Left lung (tissue), 14 donors: ENCODE measurements at places on chromosomes 3 and 15. TPM values are rescaled to one million over a fixed set of nuclear protein-coding genes. Genes with fewer than 3 reads are reported as not detected.

DNA sequence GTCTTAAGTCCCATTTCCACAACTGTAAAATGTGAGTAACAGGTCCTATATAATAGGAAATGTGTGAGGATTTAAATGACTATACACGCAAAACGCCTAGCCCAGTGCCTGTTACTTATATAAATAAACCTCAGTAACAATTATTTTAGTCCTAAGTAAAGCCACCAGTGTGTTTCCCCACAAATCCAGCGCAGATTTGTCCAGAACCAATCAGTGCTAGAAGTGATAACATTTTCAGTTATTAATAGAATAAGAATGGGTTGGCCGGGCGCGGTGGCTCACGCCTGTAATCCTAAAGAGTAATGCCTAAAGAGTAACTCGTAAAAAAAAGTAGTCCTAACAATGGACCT is 561 bp downstream of the RPAP1 start:
- no peak for DNase-seq

DNA sequence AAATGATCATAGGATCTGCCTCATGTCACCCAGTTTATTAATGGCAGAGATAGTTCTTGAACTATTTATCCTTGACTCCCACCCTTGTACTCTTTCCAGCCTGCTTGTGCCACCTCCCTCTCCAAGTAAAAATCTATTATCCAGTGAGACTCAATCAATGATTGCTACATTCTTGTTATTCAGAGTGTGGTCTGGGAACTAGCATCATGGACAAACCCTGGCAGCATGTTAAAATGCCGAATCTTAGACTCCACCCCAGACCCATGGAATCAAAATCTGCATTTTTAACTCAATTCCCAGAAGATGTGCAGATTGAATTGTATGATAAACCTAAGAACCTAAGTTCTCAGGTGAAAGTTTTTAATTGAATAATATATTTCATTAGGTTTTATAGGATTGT is 34.7 kb upstream of the PYDC2 start:
- no peak for DNase-seq

DNA sequence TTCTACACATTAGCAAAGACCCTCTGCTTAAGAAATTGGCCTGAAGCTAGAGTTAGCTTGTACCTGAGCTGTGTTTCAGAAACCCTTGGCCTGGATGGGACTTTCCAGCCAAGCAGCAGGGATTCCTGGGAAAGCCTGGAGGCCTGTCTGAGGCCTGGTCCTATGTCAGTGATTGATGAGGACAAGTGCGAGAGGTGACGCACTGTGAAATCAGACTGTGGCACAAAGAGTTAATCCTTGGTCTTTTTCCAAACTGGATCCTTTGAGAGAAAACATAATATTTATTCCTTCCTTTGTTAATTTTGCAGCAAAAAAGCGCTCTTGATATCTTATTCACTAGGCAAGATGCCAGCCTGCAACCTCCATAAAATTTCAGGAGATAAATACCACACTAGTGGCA is 225.0 kb upstream of the ATP11B start:
- peak; percentile 8 for DNase-seq

DNA sequence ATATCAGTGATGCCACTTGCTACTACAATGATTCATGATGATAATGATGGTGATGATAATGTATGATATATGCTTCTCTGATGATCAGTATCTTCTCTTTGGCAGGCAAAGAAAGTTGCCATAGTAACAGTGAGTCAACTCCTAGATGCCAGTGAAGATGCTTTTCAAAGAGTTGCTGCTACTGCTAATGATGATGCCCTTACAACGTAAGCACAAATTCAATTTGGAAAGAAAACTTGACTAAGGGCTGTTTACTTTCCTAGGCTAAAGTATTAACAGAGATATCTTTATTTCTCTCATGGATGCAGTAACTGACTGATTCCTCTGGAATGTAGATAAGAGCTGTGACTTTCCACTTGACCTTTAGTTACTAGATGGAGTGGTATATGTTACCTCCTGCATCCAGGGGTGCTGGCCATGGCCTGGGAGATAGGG is 27.8 kb downstream of the ADGRG7 start:
- DNase-seq, result no peak

GRCh38 chr3:65732051-65732935 is 306.4 kb downstream of the MAGI1 start:
- peak; percentile 71 for DNase-seq

DNA sequence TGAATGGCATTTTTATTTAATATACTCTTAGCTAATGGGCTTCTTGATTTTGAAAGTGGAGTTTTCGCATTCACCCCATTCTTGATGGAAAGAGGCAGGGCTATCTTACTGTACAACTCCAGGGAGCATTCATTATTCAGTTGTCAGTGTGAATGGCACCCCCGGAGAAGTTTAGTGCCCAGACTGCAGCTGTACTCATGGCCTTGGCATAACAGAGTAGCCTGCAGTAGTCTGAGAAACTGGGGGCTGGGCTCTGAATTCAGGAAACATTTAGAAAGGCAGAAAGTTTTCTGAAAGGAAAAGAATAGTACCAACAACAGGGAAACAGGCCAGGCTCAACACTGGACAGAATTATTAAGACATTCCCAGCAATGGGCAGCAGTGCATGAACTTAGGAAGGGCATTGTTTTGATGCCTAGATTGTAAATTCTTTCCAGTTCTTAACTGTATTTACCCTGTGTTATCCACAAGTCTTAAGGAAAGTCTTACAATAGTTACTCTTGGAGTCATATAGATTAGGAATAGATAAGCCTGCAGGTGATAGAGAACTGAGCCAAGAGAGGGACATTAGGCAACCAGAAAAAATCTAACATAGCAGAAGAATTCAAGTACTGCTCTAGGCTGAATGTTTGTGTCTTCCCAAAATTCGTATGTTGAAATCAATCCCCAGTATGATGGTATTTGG is 44.4 kb downstream of the TIPARP start:
- DNase-seq, result no peak

- DNase-seq, result no peak
Measured at GRCh38 chr3:39550354-39551051, 83.0 kb downstream of the MOBP start.

DNA sequence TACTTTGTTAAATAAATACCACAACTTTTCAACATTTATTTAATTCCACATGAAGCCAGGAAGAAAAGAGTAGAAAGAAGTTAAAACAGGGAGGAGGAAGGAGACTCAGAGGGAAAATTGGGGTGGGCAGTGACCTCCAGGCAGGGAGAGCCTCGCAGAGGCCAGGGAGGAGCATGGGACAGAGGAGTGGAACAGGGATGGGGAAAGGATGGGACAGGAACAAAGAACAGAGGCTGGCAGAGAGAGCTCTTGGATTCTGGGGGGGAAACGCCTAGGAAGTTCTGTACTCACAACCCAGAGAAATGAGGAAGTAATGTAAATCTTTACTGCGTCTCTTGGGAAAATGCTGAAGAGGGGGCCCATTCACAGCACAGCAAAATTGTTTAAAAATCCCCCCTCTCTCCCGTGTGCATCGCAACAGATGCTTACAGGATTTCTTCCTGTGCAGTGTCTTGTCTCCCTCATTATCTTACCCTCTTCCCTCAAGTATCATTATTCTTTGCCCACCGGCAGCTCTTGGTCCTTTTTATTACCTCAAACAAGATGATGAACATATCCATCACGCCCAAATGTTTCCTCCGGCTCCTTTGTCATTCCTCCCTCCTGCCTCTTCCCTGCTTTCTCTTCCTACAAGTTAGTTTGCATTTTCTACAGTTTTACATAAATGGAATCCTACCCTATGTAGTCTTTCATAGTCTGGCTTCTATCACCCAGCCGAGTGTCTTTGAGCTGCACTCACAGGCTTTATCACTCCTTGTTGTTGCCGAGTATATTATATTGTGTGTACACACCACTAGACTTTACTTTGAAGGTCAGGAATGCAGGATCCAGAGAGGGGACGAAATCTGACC is 65.5 kb downstream of the ARHGAP31 start:
- no peak for DNase-seq

- no peak for DNase-seq
Measured at GRCh38 chr3:33883538-33883950, 85.1 kb downstream of the PDCD6IP start.

GRCh38 chr3:156750874-156751245 is 75.3 kb upstream of the LEKR1 start:
- no peak for DNase-seq

DNA sequence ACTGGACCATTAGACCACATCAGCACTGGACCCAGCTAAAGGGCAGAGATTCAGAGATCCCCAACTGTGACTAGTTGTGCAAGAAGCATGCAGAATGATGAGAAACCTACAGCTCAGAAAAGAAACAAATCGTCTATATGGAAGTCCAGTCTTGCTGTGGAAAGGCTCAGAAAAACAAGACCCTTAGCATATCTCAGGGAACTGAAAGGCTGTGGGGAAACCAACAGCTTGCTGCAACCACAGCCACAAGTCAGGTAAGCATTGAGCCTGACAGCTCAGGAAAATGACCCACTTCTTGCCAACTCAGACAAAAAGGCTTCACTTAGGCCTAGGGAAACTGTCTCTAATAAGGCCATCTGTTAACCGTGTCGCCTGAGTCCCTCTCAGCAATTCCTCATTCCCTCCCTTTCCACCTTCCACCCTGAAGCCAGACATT is 145.6 kb downstream of the LSAMP start:
- no peak for DNase-seq

DNA sequence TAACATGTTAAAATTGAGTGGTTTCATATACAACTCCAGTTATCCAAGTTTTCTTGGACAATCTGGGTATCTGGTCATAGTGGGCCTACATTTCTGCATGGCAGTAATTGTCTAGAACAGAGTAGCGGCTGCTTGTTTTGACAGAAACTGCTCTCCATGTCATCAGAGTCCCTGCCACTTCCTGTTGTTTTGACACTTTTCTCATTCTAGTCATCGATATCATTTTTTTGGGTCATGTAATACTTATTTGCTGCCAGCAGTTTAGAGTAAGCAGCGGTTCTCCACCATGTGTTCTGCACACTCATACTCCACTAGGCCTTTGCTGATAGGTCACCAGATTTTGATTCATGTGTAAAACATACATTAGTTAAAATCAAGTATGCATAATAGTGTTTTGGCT is 81.5 kb downstream of the SLC25A26 start:
- DNase-seq, result no peak

DNA sequence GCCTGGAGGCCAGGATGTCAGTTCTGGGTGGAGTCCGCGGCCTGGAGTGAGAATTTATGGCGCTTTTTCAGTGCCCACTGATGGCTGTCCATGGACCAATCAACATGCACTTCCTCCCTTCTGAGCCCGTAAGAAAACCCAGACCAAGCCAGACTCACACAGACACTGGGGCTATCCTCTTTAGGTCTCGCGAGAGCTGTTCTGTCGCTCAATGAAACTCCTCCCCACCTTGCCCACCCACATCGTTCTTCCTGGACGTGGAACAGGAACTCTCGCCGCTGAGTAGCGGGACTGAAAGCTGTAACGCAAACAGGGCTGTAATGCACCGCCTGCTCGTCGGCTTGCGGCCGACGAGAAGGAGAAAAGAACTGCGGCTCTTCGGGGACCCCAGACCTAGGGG is 833.0 kb upstream of the CADM2 start:
- no peak for DNase-seq

GRCh38 chr3:134753999-134754742 is 40.9 kb upstream of the EPHB1 start:
- no peak for DNase-seq

GRCh38 chr3:78645628-78646310 is 1122.0 kb downstream of the ROBO1 start:
- no peak for DNase-seq

- DNase-seq, result no peak
Measured at GRCh38 chr3:23676093-23676492, 129.7 kb upstream of the UBE2E1 start.

GRCh38 chr15:78449220-78449999 is 11.4 kb downstream of the IREB2 start:
- DNase-seq, result no peak

- no peak for DNase-seq
Measured at GRCh38 chr3:25962255-25962654, 172.4 kb downstream of the OXSM start.

GRCh38 chr15:38307861-38308641 is 55.4 kb downstream of the SPRED1 start:
- DNase-seq, result no peak

- no peak for DNase-seq
Measured at GRCh38 chr3:153257673-153258351, 95.8 kb downstream of the RAP2B start.

GRCh38 chr3:9398700-9399336 is 1.4 kb downstream of the SETD5 start:
- peak; percentile 50 for DNase-seq

DNA sequence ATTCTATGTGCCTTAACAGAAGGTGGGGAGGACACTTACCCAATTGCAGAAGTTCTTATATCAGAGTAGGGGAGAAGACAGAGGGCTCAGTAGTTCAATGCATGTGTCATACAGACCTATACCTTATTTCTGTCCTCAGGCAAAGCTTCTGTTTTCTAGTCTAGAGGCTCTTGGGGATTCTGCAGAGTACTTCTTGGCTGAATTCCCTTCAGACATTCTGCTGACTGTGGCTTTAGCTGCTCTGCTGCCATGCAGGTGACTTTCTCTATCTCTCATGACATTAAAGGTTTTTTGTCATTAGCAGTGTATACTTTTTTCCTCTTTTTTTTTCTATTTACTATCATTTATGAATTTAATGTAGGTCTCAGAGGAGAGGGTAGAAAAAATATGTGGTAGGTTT is 172.8 kb upstream of the PLSCR5 start:
- no peak for DNase-seq

DNA sequence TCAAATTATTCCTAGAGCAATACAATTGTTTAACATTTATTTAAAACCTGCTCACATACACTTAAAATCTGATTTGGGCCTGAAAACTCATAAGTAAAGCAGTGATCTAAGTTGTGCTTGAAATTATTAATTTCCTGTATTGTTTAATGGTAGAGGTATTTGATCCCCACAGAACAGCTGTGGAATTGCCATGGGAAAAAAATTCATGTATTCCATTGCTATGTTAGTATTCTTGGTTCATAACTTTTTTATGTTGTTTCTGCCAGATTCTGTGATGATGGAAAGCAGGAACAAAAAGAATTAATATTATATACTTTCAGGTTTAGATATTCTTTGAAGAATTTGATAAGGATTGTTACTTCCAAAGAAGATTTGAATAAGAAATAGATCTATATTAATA is 831.5 kb upstream of the NR2F2 start:
- DNase-seq, result no peak

Gene HLTF
- 57.7 TPM for polyA plus RNA-seq

Gene GHRL
- 124 TPM for polyA plus RNA-seq

Gene SNTN
- polyA plus RNA-seq, result 3.6 TPM

Gene CSPG4
- polyA plus RNA-seq, result 22.9 TPM

Gene GOLGA8R
- 15.5 TPM for polyA plus RNA-seq

Gene HHATL
- 1.1 TPM for polyA plus RNA-seq

Gene PRRT3
- polyA plus RNA-seq, result 4.2 TPM

Gene HAUS2
- 21.2 TPM for polyA plus RNA-seq

Gene PLD1
- 6.4 TPM for polyA plus RNA-seq
